Choroid plexus epithelial cell (primary cell): ENCODE measurements at places on chromosomes 4 and X.

DNA sequence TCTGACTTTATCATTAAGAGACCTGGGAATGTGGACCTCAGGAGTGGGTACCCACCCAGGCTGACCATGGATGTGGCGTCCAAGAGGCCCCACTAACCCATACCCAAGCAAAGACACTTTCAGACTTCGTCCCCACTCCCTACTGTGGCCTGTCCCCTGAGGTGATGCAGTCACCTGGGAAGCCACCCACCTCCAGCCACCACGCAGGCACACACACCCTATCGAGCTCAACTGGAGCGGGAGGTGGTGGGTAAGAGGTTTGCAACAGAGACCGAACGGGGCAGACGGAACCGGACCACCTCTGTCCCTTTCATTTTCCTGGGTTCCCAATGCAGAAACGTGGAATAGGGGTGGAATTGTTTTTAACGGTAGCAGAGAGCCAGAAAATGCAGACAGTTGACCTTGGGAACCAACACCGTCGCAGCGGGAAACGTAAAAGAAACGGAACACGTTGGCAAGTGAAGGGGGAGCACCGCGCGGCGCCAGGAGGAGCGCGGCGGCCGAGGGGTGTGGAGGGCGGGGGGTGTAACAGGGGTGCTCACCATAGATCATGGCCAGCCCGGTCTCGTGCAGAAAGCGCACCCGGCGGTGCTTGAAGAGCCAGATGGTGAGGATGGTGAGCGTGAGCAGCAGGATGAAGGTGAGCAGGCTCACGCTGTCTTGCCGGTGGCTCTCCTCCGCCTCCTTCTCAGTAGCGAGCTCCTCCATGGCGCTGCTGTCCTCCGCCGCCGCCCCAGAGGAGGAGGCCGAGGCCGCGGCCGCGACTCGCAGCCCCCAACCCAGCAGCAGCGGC, 559 bp downstream of the SLC9A7 start:
- no peak for DNase-seq

DNA sequence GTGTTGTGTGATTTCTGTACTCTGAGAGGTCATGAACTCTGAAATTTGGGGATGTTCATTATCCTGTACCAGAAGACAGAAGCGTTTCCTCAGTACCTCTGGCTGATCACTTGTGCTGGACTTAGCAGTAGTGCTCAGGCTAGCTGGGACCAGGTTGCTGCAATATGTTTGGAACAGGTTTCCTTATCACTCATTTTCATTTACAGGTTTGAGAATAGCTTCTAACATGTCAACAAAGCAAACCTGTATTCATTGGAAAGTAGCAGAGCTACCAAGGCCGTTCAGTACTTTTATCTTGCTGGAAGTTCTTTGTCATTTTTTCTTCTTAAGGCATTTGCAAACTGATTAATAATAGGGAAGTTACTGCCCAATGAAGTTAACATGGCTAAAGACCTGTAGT, 242.9 kb upstream of the ANKRD50 start:
- DNase-seq: no peak

- DNase-seq: no peak
These were observed 53.6 kb downstream of the LIN54 start for GRCh38 chr4:82957045-82957444.

DNA sequence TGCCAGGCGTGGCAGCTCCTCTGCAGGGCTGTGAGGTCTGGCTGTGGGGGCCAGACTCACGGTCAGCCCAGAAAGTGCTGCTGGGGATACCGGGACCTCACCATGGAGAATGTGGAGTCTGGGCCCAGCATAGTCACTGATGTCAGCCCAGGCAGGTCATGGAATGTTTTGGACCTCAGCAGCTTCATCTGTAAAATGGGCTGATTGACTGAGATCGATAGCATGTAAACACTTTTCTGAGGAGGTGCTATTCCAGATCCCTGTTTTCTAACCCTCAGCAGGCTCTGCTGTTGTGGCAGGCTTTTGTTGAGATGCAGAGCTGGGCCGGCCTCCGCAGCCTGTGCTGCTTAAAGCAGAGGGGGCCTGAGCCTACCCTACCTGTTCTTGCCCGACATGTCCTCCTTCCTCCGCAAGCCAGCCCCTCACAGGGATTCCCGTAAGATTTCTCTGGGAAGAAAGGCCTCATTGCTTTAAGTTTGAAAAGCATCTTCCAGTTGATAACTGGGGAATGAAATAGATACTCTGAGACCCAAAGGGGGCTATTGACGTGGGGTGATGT, 38.3 kb upstream of the HGFAC start:
- DNase-seq: no peak

DNA sequence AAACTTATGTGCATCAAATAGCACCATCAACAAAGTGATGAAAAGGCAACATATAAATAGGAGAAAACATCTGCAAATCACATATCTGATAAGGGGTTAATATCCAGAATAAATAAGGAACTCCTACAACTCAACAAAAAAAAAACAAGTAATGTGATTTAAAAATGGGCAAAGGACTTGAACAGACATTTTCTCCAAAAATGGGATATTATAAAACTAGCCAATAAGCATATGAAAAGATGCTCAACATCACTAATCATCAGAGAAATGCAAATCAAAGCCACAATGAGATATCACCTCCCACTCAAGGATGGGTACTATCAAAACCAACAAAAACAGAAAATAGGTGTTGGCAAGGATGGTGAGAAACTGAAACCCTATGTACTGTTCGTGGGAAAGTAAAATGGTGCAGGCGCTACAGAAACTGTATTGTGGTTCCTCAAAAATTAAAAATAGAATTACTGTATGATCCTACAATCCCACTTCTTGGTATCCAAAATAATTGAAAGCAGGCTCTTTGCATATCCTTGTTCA, 2.4 kb downstream of the DNAJB14 start:
- no peak for DNase-seq

- DNase-seq: no peak
These were observed 815.5 kb downstream of the FAT4 start for GRCh38 chr4:126130215-126130614.

DNA sequence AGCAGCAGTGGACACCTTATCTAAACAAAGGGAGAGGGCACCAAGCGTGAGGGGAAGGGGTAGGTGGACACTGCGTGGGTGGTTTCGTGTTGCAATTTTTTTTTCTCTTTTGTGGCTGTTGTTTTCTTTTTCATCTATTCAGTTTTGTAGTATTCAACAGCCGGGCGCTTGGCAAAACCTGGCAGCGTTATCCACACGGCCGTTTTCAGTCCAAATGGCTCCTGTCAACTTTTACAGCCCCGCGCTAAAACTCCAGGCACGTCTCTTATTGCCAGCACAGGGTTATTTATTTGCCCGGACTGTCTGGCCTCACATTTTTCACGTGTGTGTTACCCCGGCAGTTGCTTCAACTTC, 192.2 kb downstream of the BCOR start:
- DNase-seq: no peak

DNA sequence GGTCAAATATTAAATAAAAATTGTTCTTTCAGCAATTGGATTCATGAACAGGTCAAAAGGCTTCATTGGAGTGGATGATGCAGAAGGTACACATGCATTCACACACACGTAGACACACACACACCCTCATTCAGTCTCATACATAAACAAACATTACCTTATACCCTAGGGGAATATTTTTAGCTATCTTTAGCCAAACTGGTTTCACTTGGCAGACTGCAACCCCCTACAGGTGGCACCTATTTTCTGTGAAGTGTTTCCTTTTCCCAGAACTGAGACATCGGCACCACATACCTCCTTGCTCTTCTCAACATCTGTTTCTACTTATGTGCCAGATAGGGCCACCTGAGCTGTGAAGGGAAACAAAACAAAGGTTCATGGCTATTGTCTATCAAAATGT, 18.5 kb upstream of the KDR start:
- DNase-seq: no peak

DNA sequence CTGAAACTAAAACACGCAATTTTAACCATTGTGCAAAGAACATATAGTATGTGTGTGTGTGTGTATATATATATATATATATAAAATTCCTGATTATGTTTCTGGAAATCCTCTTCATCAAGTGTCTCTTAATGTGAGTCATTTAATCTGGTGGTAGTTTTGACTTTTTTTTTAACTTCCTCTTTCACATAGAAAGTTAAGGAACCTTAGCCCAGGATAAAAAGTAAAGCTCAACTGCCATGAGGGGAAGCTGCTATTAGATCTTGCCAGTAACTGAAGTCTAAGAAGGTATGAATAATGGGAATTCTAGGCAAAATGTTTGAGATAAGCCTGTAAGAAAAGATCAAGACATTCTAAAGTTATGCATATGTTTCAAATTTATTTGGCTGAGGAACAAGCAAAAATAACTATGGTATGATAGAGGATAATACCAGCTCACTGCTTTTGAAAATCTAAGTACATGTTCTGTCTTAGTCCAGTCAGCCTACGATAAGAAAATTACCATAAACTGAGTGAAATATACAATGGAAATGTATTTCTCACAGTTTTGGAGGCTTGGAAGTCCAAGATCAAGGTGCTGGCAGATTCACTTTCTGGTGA, 757.0 kb downstream of the TRAM1L1 start:
- DNase-seq: no peak

GRCh38 chr4:7817877-7818398, 121.7 kb downstream of the AFAP1 start:
- no peak for DNase-seq

GRCh38 chr4:41661442-41662076, 87.0 kb downstream of the PHOX2B start:
- DNase-seq: peak; percentile 77
